Activated CD4-positive, alpha-beta T cell treated with anti-CD3 and anti-CD28 coated beads for 48 hours (primary cell): ENCODE measurements at places on chromosomes 3 and 15.

DNA sequence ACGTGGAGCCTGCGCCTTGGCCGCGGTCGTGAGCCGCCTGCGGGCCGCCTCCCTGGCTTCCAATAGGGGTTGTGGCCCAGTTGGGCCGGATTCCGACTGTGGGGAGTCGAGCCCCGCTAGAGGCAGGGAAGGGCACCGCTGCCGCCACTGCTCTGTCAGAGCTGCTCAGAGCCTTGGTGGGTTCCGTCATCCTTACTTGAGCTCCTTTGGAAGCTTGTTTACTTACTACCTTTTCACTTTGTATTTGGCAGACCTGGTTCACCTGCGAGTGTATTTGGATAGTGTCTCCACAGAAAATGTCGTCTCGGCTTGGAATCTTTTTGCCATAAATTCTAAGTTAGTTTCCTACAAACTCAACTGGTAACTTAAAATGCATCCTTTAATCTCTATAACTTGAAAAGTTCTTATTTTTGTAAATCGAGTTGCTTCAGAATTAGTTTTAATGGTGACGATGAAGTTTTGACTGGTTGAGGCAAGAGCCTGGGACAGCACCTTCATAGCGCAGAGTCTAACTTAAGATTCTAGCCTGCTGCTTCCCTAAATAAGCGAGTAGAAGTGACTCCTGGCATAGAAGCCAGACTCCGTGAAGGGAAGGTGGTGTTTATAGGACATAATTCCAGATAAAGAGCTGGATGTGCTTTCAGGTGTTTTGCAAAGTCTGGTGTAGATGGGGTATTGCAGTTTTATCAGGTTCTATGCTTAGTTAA, 800 bp downstream of the DAG1 start:
- DNase-seq, result no peak

DNA sequence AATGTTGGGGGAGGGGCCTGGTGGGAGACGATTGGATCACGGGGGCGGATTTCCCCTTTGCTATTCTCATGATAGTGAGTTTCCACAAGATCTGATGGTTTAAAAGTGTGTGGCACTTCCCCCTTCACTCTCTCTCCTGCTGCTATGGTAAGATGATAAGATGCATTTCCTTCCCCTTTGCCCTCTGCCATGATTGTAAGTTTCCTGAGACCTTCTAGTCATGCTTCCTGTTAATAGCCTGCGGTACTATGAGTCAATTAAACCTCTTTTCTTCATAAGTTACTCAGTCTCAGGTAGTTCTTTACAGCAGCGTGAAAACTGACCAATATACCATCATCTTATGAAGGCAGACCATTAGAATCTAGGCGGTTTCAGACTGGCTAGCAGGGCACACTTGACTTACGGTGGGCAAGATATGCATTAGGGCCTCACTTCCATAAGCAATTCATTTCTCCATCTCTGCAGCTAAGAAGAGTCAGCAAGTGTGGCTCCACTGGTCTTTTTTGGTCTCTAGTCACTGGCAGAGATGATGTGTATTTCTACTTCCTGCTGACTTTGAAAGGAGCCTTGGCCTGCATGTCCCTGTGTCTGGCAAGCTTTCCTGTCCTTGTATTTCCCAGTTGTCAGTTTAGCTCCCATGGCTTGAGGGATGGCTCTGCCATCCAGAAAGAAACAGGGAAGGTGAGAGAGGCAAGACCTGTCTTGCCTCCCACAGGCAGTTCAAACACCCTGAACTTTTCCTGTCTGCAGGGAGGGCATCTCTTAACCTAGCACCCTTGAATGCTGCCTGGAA, 109.0 kb upstream of the ADAMTS9 start:
- no peak for DNase-seq

- DNase-seq, result no peak
Observed at GRCh38 chr3:3125977-3126376, 763 bp upstream of the TRNT1 start.

DNA sequence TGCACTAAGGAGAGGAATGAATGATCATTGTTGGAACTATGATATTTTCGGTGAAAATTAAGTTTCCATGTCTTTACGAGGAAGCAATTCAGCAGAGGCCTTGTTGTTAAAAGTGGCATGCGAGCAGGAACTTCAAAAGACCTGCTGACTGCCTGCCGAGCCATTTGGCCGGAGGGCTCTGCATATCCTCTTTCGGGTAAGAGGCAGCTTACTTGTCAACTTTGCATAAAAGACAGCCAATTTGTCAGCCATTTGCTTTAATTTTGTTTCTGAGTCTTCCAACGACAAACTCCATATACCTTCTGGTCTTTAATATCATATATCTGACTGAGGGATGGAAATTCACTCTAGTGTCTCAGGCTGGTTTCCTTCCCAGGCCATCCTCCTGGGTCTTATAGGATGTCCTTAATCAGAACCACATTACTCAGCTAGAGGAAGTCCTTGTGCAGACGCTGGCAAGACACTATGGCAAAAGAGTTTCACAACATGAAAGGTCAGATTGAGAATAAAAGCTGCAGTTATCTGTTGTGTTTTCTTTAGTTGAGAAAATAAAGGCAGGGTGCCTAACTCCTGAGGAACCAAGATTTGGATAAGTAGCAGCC, 128.7 kb upstream of the WNT5A start:
- no peak for DNase-seq

GRCh38 chr3:128327606-128328031, 139.1 kb downstream of the DNAJB8 start:
- DNase-seq, result no peak

- no peak for DNase-seq
Observed at GRCh38 chr3:123713211-123713610, 128.4 kb upstream of the HACD2 start.

DNA sequence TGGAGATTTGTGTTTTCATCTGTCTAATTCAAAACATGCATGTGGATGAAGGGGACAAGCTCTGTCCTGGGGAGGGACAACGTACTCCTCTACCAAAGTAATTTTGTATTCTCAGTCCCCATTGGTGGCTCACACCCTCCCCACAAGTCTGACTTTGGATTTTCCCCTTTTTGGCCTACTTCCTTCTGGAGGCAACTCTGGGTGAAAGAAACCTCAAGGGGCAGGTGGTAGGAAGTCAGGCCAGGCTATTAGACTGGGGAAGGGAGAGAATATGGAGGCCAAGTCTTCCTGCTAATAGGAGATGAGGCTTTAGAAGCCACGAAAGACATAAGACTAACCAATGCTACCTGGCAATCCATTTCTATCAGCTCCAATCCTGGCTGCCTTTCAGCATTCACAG, 124.9 kb upstream of the RASGRP1 start:
- no peak for DNase-seq

- DNase-seq, result no peak
Observed at GRCh38 chr15:43187544-43188155, 2.4 kb downstream of the CCNDBP1 start.

- DNase-seq, result no peak
Observed at GRCh38 chr3:30770387-30770786, 124.1 kb downstream of the GADL1 start.

DNA sequence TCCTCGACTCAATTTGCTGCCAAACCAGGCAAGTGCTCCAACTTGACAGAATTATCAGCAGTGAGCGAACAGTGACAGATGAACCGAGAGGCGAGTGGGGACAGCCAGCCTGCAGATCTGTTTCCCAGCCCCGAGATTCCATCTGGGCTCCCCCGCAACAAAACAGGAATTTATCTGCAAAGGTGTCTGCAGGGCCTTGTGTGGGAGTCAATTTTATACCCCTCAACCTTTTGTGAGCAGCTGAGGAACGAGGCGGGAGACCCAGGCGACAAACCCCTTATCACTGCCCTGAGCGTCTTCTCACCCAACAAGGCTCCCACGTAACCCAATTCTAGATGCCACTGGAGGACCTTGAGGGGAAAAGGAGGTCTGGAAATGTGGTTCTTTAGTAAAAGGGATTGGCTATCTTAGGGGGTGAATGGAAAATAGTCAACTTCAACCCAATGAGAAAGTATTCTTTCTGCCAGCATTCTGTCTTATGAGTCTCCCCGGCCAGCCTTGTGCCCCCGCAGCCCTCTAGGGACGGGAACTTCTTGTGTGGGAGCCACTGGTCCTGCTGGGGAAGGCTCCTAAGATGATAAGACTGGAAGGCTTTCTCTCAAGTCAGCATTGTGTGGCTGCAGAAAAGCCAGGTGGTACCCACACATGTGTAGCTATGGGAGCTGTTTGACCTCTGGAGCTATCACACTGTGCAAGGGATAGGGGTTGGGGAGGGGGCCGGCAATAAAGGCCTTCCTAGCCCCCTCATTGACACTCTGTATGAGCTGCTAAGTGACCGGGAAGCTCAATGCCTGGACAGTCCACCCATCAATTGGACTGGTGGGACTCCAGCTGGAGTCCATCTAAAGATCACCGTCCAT, 527.9 kb downstream of the SHQ1 start:
- DNase-seq, result no peak

GRCh38 chr3:38049358-38050126, 10.5 kb downstream of the DLEC1 start:
- DNase-seq, result no peak

GRCh38 chr15:88029696-88030095, 226.8 kb downstream of the NTRK3 start:
- DNase-seq, result no peak

DNA sequence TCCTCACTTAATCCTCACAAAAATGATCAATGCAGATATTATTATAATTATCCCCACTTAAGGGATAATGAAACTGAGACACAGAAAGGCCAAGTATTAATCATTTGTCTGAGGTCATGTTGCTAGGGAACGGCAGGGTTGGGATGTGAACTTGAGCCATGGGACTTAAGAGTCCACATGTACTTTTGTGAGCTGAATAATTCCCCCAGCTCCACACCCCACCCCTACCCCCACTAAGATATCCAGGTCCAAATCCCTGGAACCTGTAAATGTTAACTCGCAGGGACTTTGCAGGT, 290.5 kb upstream of the GADL1 start:
- DNase-seq, result no peak

DNA sequence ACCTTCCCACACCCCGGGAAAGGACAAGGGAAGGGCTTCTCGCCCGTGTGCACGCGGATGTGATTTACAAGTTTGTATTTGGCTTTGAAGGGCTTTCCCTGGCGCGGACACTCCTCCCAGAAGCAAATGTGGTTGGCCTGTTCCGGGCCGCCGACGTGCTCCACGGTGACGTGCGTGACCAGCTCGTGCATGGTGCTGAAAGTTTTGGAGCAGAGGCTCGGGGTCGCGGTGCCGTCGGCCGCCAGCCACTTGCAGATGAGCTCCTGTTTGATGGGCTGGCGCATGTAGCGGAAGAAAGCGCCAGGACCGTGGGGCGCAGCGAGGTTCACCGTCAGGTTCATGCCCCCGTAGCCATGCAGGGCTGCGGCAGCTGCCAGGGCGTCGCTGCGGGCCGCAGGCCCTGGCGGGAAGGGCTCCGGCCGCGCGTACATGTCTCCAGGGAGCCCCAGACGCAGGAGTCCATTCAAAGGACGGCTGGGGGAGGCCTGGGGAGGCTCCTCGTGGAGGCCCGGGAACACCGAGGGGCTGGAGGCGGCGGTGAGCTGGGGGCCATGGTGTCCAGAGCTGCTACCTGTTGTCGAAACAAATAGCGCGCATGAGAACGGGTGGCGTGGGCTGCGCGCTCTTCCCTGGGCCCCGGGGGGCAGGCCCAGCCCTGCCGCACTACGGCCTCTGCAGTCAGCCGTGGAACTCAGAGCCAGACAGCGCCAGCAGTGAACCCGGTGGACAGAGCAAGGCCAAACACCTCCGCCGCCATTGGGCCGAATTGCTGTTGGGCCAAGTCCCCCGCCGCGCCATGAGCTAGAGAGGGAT, 10.2 kb downstream of the ZIC4 start:
- DNase-seq, result no peak

- no peak for DNase-seq
Observed at GRCh38 chr3:45683417-45684326, 5.5 kb upstream of the SACM1L start.

DNA sequence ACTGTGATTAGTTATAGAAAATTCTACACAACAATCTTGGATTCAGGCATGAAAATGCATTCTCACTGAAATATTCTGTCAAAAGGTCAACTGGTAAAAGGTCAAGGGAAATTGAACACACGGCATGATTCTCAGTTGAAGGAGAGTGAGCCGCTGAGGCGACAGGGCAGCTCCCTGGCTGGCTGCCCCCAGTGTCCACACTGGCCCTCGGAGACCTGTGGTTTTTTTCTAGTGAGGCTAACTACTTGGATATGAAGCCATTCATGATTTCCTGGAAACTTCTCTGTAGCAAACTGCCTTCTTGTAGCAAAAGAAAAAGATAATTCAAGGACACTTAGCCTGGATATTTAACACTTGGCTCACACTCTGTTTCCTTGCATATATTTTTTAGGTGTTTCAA, 37.2 kb downstream of the AADACL2 start:
- no peak for DNase-seq

DNA sequence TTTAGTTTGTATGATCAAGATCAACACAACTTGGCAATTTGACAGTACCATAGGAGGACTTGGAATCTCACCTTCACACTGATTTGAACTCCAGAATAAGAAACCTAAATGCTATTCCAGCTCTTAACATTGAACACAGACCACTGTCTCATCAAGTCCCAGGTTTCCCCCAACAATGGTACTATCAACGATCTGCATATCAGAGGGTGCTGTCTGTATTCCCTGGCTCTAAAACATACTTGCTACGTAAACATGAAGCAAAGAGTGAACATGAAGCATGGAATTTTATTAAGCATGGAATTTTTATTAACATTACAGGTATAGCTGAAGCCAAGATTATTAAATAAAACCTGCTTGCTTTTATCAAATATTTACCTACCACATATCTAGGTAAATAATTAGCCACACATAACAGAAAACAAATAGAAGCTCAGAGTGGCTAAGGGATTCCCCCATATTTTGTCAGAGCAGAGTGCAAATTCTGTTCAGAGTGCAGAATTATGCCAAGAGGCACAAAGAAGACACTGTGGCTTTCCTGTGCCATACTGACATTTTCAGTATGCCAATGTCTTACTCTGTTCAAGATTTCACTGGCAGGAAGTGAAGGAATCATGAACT, 22.2 kb upstream of the RIOX2 start:
- no peak for DNase-seq

GRCh38 chr15:59662260-59662659, 4.9 kb upstream of the GTF2A2 start:
- no peak for DNase-seq

- no peak for DNase-seq
Observed at GRCh38 chr3:173902401-173902800, 504.9 kb downstream of the NLGN1 start.
